ENCODE measurements at places on chromosomes 4 and X.
A peak's percentile ranks its signal among the peaks of the same experiment; 100 is the strongest.

- DNase-seq, result no peak
Observed at GRCh38 chr4:48538358-48538757, 48.3 kb downstream of the ZAR1 start.

DNA sequence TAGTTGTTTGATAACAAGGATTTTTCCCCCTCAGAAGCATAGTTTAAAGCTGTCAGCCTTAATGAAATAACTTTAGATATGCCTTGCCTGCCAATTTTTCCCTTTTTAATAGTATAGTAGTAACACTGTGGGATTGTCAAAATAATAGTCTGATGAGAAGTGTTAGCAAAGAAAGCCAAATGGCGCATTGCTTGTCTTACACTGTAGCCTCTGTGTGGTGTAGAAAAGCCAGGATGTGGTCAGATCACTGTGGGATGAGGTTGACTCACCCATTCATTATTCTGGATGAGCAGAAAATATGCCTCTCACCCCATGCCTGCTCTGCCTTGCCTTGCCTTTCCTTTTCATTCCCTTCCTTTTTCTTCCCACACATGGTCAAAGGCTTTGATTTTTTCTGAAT, 257.8 kb upstream of the NRK start:
- DNase-seq, result no peak

- no peak for DNase-seq
Observed at GRCh38 chr4:173524218-173525117, 5.6 kb downstream of the HAND2 start.

- no peak for DNase-seq
Observed at GRCh38 chr4:147381749-147382148, 99.1 kb upstream of the EDNRA start.

DNA sequence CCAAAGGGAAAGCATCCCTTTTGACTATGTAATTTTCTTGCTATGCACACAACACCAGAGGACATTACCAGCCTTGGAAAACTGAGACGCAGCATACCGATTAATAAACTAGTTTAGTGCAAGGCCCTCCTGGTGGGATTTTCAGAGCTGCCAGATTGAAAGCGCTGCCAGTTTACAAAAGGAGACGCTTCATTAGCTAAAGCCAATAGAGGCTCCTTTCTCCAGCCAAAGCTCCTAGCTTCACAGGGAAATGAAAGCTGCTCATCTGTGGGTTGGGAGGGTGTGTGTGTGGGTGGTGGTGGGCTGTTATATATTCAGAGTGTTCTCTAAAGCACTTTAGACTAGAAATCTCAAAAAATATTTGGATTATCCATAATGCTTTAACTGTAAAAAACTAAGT, 32.4 kb downstream of the SPANXN4 start:
- DNase-seq, result no peak

- no peak for DNase-seq
Observed at GRCh38 chrX:19541196-19541595, 25.9 kb upstream of the MAP3K15 start.

DNA sequence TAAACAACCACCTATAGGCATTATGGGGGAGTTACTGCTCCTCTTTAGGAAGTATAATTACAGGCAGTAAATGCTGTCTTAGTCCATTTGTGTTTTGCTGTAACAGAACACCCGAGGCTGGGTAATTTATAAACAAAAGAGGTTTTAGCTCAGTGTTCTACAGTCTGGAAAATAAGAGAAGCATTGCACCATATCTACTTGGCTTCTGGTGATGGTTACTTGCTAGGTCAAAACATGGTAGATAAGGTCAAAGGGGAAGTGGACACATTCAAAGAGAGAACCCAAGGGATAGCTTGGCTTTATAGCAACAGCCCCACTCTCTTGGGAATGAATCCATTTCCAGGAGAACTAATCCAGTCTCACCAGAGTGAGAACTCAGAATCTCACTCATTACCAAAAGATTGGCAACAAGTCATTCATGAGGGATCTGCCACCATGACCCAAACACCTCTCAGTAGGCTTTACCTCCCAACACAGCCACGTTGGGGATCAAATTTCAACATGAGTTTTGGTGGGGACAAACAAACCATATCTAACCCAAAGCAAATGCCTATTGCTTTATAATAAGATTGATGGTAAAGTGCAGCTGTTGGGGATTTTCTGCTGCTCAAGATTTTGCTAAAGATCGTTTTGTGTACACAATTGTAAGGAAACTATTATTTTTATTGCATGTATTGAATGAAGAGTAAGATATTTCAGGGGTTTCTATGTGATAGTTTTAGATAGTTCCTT, 32.6 kb downstream of the STAG2 start:
- DNase-seq, result no peak

DNA sequence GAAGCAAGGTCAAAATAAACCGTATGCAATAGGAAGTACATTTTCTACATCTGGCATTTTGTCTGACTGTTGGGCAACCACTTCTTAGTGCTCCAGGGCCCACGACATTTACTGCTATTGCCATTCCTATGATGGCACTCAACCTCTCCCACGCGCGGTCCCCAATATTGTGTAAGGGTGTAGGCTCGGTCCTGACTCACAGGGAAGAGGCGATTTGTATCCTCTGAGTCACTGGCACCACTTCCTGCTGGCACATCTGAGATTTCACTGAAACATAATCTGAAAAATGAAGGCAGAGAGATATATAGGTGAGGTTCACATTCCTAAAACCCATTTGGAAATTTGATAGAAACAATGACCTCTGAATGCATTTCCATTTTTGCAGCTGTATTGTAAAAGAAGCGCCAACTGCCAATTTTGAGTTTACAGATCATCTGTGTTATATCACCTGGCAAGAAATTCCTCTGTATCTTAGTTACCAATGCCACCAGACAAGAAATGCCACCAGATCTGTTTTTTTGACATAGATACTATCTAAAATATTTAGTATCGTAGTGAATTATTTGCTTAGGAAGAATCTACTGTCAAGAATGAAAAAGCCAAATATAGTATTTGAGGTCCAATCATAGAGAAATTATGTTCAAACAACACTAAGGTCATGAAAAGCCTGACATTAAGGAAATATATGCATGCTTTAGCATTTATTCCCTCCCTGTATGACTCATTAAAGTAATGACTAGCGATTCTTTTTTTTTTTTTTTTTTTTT, 9.8 kb downstream of the EREG start:
- no peak for DNase-seq

DNA sequence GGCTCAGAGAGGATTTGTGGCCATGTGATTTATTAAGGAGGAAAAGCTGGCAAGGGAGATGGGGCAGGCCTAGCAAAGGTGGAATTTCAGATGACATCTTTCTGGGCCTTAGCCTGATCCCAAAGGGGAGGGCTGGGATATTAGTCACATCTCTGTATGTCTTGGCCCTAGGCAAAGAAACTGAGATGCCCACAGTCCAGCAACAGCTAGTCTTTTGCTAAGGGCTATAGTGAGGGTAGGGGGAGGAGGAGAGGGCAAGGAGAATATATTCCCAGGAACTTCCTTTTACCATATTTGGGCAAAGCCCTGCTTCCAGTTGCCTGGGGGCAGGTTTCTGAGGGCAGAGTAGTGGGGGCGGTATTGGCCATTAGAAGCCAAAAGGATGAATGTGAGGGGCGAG, 209.8 kb upstream of the NR3C2 start:
- DNase-seq, result no peak

- DNase-seq, result no peak
Observed at GRCh38 chrX:151870602-151871001, 42.1 kb upstream of the MAGEA4 start.

- DNase-seq, result no peak
Observed at GRCh38 chr4:34486461-34487363, 1757.6 kb downstream of the ARAP2 start.

DNA sequence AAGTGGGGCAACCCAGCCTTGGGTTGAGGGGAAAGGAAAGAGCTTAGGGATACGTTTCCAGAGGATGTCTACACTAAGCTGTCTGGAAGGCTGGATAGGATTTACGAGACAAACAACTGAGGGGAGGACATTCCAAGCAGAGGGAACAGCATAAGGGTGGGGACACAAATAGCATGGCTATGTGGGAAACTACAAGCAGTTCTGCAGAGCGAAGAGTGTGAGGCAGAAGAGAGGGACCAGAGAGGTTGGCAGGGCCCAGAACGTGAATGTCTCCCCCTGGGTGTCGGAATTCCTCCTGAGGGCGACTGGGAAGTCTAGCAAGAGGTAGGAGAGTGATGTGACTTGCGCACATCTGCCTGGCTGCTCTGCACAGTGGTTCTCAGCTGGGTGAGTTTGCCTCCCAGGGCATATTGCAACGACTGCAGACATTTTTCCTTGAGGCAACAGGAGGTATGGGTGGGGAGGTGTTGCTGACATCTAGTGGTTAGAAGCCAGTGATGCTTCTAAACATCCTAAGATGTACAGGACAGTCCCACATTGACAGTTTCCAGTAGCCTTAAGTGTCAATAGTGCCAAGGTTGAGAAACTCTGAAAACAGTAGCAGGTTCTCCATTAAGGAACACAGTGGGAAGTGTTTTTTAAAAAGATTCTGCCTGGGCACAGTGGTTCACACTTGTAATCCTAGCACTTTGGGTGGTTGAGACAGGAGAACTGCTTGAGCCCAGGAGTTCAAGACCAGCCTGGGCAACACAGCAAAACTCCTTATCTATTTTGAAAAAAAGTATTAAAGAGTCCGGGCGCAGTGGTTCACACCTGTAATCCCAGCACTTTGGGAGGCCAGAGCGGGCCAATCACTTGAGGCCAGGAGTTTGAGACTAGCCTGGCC, 9.2 kb downstream of the NDUFA1 start:
- DNase-seq, result no peak

- no peak for DNase-seq
Observed at GRCh38 chr4:88286897-88287296, 2.5 kb upstream of the PPM1K start.

DNA sequence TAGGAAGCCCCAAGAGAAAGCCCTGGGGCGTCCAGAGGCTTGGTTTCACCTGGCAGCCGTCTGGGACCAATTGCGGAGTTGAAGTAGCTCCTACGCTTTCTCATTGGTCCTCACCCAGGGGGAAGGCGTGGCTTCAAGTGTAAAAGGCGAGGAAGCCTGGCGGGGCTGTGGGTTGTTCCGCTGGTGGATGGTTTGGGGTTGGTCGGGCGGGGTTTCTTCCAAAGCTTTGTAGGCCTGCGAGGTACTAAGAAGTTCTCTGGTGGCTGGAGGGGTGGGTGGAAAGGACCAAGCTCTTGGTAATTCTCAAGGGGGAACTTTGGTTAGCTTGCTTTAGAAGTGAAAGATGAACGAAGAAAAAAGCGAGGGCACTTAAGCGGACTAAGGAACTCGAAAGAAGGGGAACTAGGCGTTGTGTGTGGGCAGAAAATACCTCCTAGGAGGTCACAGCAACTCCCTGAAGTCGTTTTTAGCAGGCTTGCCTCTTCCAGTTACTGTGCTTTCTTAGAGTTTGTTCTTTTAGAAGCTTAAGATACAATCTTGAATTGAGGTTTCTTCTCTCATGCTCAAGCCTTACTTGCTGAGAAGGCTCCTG, 36.6 kb downstream of the CCNG2 start:
- peak; percentile 54 for DNase-seq

- peak; percentile 26 for DNase-seq
Observed at GRCh38 chr4:40212674-40213527, 16.1 kb downstream of the RHOH start.

GRCh38 chr4:88728146-88728545, 30.5 kb upstream of the NAP1L5 start:
- no peak for DNase-seq

DNA sequence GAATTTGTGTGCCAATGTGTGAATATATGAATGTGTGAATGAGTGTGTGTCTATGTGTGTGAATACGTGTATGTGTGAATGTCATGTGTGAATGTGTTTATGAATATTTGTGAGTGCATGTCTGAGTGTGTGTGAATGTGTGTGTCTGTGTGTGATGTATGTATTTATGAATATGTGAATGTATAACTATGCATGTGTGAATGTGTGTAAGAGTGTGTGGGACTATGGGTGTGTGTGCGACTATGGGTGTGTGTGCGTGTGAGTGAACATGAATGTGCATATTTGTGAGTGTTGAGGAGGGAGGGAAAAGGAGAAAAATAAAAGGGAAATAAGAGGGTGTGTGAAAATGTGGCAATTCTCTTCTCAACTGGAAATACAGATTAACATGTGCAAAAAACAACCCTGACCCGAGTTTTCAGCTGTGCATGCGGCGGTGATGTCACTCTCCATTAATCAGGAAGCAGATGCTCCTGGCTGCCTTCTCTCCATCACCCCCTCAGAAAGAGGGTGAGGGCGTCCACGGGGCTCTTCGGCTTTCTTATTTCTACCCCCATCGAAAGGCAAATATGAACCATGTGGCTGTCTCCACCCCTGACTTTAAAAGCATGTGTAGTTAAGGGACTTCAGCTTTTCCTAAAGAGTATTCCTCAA, 219.8 kb downstream of the MAML3 start:
- DNase-seq, result no peak

DNA sequence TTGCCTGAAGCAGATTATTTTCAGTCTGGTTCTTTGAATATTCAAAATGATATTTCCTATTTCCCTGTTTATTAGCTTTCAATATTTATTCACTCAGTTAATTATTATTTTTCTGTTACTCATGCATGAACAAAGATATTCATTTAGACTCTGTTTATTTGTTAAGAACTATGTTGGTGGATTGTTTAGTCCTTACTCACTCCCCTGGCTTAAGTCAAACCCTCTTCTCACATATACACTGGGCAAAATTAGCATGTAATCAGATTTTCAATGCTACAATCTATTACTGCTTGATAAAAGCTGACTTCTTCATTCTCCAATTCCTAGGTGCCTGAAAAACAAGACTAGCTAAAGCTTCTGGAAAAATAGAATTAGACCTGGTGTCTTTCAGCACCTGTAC, 335.8 kb downstream of the FAT4 start:
- no peak for DNase-seq

- no peak for DNase-seq
Observed at GRCh38 chr4:154467886-154468285, 23.7 kb downstream of the DCHS2 start.
